NCI-H524 (cell line): ENCODE measurements at places on chromosomes 3 and 15.

GRCh38 chr3:195763076-195763830, 42.5 kb downstream of the MUC20 start:
- no peak for DNase-seq

DNA sequence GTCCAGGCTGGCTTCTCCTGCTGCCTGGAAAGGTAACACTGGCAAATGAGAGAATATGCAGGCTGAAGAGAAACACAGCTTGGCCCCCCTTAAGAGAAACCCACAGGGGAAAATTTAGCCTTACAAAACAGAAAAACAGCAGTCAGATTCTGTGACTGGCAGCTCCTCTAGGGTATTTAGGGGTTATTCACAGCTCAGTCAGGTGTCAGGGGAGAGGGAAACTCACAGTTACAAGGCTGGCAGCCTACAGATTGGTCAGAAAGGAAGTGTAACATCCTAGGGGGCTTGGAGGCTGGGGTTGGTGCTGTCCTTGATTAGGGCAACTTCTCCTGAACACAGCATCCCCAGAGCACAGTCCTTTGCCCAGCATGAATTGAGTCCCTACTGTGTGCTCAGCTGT, 81.4 kb downstream of the SEMA5B start:
- no peak for DNase-seq

GRCh38 chr15:55526559-55527036, 18.6 kb upstream of the DNAAF4 start:
- DNase-seq: peak; percentile 31

- peak; percentile 76 for DNase-seq
Observed at GRCh38 chr15:40582726-40583246, 11.3 kb upstream of the KNL1 start.

DNA sequence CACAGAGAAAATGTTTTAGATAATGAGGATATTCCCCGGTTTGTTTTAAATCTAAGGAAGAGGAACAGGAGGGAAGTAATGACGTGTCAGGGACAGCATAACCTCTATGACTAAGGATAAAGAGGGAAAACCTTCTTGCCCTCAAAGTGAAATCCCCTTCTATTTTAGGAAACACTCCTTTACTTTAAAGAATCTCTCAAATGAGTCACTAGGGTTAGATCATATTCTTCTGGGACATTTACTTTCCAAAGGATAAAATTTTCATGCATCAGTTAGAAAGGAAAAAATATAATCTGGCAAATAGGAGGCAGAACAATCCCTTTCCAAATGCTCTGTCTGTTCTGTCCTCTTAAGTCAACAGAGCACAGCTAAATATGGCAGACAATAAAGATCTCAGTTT, 43.2 kb upstream of the UBE2E2 start:
- no peak for DNase-seq

DNA sequence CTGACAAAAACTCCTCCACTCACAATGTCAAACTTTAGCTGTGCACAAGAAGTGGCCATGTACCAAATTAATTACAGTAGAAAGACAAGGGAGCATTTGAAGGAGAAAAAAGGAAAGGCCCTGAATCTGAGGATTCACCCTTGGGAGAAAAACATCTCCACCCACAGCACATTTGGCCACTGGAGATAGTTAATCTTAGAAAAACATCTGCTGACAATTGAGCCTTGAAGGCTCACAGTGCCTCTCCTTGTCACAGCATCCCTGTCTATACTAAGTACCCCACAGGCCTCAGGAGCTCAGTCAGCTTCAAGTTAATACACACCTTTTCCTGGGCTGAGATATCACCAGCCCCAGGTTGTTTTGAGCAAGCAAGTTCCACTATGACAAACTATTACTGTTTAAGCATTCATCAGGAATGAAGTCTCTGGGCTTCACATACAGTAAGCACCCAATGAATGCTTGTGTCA, 78.1 kb upstream of the SETMAR start:
- DNase-seq: no peak

DNA sequence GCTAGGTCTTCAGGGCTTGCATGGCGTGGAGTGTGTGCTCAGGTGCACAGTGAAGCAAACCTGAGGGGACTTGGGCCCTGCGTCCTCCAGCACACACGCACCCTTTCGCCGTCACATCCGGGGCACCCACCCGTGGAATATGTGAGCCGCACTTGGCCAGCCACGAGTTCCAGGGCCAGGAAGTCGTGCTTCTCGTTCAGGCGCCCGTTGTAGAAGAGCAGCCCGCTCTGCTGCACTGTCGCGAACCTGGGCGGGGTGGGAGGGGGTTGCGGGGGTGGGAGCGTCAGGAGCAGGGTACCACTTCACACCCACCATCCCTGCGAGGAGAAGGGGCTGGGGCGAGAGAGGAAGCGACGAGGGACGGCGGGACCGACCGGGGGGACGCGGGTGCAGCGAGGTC, 7.1 kb downstream of the CELSR3 start:
- DNase-seq: no peak

- DNase-seq: no peak
Observed at GRCh38 chr3:114389156-114389555, 95.3 kb downstream of the TIGIT start.

DNA sequence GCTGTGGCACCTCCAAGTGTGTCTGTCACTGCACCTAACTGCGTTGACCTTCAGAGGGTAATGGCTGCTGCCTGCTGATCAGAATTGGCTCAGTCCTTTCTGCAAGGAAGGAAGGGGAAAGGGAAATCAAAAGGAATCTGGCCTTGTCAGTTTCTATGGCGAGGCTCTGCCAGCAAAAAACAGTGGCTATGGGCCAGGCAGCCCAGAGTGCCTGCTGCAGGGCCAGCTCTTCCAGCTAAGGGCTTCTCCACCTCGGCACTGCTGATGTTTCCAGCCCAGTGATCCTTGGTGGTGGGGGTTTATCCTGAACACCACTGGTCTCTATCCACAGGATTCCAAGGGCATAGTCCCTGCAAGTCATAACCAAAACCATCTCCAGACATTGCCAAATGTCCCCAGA, 184.3 kb downstream of the TJP1 start:
- no peak for DNase-seq

GRCh38 chr15:76139368-76140073, 79.7 kb downstream of the TMEM266 start:
- DNase-seq: peak; percentile 78

DNA sequence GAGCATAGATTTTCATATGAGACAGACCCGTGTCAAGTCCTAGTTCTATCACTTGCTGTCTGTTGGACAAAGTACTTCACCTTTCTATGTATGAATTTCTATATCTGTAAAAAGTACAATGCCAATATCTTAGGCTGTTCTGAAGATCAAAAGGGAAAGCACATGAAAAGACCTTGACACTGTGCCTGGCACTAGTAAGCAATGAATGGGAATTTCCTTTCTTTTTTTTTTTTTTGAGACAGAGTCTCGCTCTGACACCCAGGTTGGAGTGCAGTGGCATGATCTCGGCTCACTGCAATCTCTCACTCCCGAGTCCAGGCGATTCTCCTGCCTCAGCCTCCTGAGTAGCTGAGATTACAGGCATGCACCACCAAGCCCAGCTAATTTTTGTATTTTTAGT, 35.4 kb upstream of the ETV5 start:
- no peak for DNase-seq

- no peak for DNase-seq
Observed at GRCh38 chr3:128761392-128761791, 35.4 kb downstream of the RAB7A start.

- DNase-seq: no peak
Observed at GRCh38 chr3:71444861-71445259, 138.7 kb downstream of the FOXP1 start.

DNA sequence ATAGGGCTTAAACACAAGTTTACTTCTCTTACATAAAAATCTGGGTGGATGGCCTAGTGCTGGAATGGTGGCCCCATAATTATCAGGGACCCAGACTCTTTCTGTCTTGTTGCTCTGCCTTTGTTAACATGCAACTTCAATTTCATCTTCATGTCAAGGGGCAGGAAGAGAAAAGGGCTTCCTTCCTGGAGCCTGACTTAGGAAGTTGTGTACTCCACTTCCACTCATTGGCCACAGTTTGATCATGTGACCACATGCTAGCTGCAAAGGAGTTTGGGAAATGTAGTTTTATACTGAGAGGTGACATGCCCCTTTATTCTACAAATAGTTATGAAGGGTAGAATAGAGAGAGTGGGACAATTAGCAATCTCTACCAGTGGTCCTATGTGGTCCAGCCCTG, 39.3 kb downstream of the RHCG start:
- peak; percentile 10 for DNase-seq

- DNase-seq: no peak
Observed at GRCh38 chr3:126345641-126346460, 11.4 kb downstream of the KLF15 start.

GRCh38 chr15:48315041-48315440, 16.2 kb upstream of the DUT start:
- DNase-seq: no peak

GRCh38 chr3:9583792-9584191, 30.2 kb upstream of the LHFPL4 start:
- no peak for DNase-seq
